Dermis blood vessel endothelial cell (primary cell): ENCODE measurements at places on chromosomes 2 and 18.
A peak's percentile ranks its signal among the peaks of the same experiment; 100 is the strongest.

DNA sequence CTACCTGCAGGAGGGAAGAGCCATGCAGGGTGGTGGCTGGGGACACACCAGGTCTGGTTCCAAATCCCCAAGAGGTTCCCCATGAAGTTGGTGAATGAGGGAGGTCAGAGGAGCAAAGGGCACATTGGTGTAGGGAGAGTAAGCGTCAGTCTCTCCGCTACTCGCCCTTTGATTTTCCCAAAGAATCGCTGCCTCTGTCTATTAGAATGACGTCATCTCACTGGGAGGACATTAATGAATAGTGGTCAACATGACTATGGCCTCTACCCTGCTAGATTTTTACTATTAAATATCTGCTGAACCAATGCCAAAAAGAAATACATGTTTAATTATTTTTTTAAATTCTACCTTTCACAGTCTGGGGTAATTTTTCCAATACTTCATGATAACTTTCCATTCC, 109.6 kb upstream of the SNTG2 start:
- DNase-seq: no peak

- DNase-seq: no peak
Observed at GRCh38 chr2:165793779-165794535, at the start of gene GALNT3. GALNT3 (minus strand) TSS chr2:165794247; CDS start chr2:165770700, 23,547 bp downstream.

DNA sequence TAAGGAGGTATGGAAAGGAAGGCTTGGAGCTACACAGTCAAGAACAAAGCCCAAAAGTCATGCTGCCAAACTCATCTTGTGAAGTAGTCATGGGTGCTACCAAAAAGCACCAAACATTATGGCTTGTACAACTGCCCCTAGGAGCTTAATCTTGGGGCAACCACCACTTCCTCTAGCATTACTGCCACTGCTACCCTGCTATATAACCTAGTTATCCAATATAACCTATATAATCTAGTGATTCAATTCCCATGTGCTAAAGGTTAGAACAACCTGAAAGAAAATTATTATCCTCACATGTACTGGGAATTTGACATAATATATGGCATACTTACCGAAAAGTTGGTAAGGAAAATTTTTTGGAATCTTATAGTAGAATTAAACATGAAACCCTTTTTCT, 102.6 kb upstream of the RBBP8 start:
- DNase-seq: no peak

DNA sequence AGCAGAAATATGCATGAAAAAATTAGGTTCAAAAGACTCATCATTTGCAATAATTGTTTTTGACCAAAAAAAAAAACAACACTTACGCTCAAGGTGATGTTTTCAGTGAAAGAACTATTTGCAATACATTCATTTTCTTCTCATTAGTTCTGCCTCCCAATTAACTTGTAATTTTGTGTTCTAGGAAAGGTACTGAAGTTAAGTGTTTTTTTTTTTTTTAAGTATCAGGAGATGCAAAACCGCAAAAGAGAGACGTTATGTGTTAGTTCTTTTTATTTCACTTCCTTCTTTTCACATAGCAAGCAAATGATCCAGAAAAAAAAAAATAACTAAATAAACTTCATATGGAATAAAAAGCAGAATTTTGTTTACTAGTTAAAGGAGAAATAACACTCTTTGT, 735.2 kb upstream of the GCFC2 start:
- no peak for DNase-seq

GRCh38 chr2:230671117-230671516, 41.5 kb upstream of the CAB39 start:
- DNase-seq: peak; percentile 40

DNA sequence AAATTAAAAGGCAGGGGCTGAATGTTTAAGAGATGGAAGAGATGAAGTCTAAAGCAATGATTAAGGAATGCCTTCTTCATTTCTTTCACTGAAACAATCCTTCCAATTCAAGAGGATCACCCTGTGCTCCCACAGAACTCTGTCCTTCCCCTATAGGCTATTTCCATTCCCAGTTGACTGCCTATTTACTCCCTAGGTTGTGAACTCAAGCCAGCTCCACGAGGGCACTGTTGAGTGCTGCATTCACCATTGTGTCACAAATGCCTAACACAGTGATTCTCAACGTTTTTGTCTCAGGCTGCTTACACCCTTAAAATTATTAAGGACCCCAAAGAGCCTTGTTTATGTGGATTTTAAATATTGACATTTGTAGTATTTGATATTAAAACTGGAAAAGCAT, 112.4 kb downstream of the AOX1 start:
- DNase-seq: no peak
